Activated CD8-positive, alpha-beta memory T cell treated with anti-CD3 and anti-CD28 coated beads for 1 hour (primary cell): ENCODE measurements at places on chromosomes 7 and 10.

DNA sequence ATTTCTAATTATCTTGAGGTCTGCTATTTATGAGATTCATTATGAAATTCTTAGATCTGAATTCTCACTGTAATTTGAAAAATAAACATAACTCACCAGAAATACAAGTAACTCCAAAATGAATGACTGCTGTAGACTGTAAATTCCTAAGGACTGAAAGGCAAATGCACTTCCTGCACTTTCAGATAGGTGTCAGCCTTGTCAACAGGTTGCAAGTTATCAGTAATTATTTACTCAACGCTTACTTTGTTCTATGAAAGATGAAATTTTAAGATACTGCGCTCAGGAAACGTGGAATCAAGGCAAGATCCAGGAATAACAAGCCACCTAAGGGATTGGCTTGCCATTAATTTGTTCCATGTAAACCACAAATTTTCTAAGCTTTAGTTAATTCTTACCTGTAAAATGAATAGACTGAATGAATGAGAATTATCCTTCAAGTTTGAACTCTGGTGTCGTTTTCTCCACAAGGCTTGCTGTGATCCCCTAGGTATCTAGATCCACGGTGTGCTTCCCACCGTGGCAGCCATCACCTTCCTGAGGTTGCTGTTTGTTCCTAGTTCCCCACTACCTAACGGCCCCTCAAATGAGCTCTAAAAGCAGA is 12.6 kb downstream of the DHX32 start:
- DNase-seq, result no peak

- no peak for DNase-seq
These were observed 18.2 kb downstream of the TCTN3 start for GRCh38 chr10:95675403-95676116.

DNA sequence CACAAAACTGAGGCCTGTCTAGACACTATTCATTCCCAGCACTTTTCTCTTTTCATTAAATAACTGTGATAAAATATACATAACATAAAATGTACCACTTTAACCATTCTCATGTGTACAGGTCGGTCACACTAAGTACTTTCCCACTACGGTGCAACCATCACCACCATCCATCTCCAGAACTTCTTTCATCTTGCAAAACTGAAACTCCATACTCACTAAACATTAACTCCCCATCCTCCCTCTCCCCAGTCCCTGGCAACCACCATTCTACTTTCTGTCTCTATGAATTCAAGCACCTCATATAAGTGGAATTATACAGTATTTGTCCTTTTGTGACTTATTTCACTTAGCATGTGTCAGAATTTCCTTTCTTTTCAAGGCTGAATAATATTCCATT is 53.0 kb downstream of the ARHGAP12 start:
- DNase-seq, result no peak

- no peak for DNase-seq
These were observed 215.1 kb upstream of the FRMD4A start for GRCh38 chr10:14545827-14546226.

- no peak for DNase-seq
These were observed 9.4 kb upstream of the PIP4K2A start for GRCh38 chr10:22723783-22724182.

DNA sequence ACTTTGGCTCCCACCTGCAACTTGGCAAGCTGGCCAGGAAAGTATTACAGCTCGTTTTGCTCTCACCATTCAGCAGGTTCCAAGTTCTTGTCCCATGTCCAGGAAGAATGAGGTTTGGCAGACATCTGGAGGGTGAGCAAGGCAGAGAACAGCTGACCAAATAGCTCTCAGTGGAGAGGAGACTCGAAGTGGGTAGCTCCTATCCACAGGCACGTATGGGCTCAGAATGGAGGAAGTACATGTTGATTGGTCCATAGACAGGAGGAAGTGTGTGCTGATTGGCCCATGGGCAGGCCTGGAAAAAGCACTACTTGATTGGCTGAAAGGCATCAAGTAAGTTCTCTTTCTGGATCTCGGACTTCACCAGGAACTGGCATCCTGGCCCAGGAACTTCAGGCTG is 3.0 kb upstream of the NCAPG2 start:
- no peak for DNase-seq

DNA sequence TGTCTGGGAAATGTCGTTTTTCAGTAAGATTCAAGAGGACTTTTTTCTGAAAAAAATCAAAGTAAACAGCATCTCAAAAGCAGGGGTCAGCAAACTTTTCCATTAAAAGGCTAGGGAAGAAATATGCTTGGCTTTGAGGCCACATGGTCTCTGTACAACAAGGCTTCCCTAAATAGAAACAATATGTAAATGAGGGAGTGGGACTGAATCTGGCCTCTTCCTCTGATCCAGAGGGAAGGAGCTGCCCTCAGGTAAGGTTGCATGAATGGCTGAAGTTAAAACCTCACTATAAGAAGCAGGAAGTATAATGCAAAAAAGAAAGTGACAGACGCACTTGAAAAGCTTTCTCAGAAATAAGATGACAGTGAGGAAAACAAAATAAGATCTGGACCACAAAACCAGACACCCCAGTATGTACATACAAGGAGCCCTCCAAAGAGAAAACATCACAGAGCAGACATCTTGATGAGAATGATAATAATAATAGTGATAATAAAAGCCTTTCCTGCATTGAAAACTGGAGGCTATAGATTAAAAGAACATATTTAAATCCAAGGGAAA is 115.2 kb downstream of the PLXNA4 start:
- no peak for DNase-seq

GRCh38 chr7:14841086-14841485 is 61.5 kb downstream of the DGKB start:
- no peak for DNase-seq

DNA sequence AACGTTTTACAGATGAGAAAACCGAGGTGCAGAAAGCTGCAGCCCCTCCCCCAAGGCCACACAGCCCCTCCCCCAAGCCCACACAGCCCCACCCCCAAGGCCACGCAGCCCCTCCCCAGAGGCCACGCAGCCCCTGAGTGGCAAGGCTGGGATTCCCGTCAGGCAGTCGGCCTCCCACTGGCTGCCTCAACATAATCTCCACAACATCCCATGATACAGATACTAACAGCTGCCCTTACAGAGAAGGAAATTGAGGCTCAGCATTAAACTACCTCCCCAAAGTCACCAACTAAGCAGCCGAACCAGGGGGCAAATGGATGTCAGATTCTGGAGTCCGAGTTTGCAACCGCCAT is 15.9 kb downstream of the SH3PXD2A start:
- DNase-seq, result no peak

GRCh38 chr10:130958003-130958402 is 353.5 kb downstream of the TCERG1L start:
- no peak for DNase-seq

GRCh38 chr10:72200883-72201282 is 14.9 kb upstream of the ANAPC16 start:
- no peak for DNase-seq

- DNase-seq, result no peak
These were observed 354.3 kb downstream of the KCNMA1 start for GRCh38 chr10:77283326-77283725.

GRCh38 chr7:44769776-44770294 is 21.2 kb downstream of the ZMIZ2 start:
- no peak for DNase-seq

- no peak for DNase-seq
These were observed 287.4 kb downstream of the CELF2 start for GRCh38 chr10:11304906-11305585.

DNA sequence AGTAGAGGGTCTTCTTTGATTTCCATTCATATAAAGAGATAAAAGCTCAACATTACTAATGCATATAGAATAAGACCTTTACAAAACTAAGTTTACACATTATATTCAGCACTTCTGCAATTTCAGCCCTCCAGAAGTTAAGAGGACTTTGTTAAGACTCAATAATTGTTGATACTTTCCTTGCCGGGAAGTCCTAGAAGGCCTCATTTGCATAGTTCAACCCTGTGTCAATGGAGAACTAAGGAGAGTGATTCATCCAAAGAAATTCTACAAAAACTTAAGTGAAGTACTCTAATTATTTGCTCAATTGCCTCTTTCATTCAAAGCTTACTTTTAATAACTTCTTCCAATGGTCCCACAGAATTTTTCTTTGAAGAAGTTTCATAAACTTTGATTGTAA is 1060.3 kb upstream of the CELF2 start:
- DNase-seq, result no peak

GRCh38 chr7:45874408-45875131 is 1.7 kb upstream of the CCDC201 start:
- no peak for DNase-seq

GRCh38 chr7:97026715-97027426 is 2.2 kb upstream of the DLX5 start:
- DNase-seq, result no peak

GRCh38 chr7:152925412-152926147 is 166.0 kb downstream of the ACTR3B start:
- no peak for DNase-seq

GRCh38 chr7:24340727-24341126 is 56.7 kb downstream of the NPY start:
- DNase-seq, result no peak

- no peak for DNase-seq
These were observed 29.7 kb upstream of the GTF2I start for GRCh38 chr7:74627661-74628411.

GRCh38 chr7:123210986-123211385 is 11.2 kb upstream of the SLC13A1 start:
- no peak for DNase-seq

DNA sequence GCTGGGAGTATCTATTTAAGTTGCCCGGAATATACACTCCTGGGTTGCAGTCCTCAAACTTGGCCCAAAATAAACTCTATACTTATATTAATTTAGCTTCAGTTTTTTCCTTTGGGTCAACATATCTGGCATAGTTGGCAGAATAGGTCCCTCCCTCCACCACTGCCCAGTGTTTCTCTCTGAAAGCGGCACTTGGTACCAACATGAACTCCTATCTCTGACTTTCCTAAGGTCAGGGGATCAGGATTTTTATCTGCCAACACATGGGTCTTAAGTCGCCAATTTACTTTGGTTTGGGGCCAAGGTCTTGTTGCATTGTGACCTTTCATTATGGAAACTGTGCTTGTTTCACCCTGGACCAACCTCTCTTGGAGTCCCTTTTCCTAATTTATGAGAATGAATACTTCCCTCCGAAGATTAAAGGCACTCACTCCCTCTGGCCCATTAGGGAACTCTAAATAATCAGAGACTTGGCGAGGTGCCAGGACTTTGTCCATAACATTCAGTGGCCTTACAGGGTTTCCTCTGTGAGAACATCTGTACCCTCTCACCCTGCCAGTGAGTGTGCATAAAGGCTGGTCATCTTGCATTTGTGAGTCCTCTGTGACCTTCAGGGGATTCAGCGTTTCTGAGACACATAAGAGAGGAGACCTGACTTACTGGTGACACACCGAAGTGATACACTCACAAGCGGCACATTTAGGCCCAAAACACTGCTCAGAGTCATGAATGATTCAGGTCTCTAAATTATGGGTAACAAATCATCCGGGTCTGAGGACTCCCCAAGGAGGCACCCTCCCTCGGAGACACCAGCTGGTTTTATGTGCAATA is 19.7 kb upstream of the FKBP9 start:
- no peak for DNase-seq

DNA sequence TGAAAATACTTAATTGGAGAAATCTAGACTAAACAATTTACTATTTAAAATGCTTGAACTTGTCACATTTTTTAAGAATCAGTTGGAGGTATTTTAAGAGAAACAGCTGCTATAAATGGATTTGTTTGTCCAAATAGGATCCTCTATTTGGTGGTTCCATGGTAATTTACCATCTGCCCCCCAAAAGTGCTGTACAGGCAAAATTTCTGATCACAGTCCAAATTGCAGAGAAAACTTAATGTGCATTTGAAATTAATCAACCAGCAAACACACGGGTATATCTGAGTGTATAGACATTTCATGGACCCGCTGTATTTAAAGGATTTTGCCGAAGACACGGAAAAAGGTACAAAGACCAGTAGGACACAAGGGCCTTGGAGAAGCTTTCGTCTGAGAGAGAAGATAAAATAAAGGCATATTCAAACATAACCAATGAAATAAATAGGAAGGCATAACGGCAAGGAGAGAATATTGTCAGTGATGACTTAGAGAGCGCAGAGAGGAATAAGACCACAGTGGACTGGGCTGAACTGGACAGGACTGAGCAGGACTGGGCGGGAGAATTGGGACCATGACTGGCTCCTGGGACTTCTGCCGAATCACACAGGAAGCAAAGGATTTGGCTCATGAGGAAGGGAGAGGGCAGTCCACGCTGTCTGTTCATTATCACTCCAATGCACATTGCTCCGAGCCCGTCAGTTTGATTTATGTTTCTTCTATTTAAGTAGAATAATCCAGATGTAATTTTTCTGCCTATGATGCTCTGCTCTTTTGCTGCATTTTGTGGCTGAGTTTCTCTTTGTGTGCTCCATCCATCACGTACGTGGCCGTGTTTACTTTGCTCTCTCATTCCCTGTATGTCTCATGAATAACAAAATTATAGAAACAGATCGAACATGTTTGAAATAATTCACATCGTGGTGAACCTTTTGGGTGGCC is 112.8 kb downstream of the PRLHR start:
- DNase-seq, result no peak

GRCh38 chr10:90842725-90843124 is 15.1 kb downstream of the HTR7 start:
- no peak for DNase-seq

DNA sequence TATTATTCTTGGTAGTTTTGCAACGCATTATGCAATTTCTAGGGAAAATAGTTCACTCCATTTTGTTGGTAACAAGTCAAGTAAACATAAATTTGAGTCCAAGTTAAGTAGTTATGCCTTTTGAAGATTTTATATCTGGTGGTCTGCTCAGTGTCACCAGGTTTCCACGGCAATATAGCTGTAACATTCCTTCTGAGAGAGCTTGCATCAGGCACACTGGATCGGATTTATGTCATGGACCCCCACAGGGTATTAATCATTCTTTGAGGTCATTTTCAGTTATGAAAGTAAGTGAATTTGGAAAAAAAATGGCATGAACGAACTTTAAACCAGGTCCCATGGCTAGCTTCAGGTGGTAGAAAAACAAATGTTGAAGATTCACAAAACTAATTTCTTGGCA is 136.3 kb downstream of the POLR1F start:
- DNase-seq, result no peak

DNA sequence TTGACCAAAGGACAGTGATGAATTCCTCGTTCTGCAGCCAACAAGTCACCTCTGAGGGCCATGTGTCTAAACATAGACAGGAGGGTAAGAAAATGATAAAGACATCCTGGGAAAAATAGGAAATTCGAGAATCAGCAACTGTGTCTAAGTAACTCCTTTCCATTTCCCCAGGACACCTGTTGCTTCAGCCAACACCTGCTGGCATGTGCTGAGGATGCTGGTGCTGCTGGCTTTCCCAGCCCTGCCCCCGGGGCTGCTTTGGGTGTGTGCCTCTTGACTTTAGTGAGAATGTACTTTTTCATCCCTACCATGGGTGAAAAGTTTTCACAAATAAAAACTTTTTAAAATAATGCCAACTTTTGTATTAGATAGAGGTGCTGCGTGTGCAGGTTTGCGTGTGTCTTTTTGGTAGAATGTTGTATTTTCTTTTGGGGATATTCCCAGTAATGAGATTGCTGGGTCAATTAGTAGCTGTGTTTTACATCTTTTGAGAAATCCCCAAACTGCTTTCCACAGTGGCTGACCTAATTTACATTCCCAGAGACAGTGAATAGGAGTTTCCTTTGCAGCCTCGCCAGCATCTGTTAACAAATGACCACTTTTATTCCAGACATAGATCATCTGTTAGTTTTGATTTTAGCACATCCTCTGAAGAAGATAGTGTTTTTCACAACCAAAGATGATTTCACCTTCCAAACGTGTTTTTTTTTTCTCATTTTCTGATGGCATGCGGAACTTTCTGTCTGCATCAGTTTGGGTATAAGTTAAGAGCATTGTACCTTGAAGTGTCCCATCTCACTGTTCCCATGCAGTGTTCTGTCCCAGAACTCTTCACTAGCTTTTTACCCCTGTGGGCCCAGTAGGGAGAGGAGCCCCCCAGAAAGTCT is 104.2 kb upstream of the ACBD5 start:
- no peak for DNase-seq
